ENCODE measurements at places on chromosomes 12 and 14.

DNA sequence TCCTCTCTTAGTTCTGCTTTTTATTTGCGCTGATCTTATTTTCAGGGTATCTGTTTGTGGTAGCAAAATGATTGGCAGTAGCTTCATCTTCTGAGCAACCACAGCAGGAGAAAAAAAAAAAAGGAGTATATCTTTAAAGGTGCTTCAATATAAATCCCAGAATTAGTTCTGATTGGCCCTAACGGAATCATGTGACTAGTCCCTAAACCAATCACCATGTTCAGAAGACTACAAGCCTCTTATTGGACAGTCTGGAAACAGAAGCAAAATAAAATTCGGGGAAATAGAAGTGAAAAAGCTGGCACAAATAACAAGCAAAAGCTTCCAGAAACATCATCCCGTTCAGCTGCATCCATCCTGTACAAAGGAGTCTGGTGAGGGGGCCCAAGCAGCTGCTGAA, 49.9 kb upstream of the PTPRO start:
- DNase-seq, result no peak

GRCh38 chr12:107875786-107876185, 101.3 kb downstream of the ASCL4 start:
- no peak for DNase-seq

- no peak for DNase-seq
Observed at GRCh38 chr14:60085085-60085484, 6.6 kb upstream of the PCNX4 start.

GRCh38 chr14:24924544-24924943, 125.4 kb downstream of the STXBP6 start:
- no peak for DNase-seq

GRCh38 chr12:122127839-122128238, 46.2 kb downstream of the IL31 start:
- DNase-seq, result no peak

DNA sequence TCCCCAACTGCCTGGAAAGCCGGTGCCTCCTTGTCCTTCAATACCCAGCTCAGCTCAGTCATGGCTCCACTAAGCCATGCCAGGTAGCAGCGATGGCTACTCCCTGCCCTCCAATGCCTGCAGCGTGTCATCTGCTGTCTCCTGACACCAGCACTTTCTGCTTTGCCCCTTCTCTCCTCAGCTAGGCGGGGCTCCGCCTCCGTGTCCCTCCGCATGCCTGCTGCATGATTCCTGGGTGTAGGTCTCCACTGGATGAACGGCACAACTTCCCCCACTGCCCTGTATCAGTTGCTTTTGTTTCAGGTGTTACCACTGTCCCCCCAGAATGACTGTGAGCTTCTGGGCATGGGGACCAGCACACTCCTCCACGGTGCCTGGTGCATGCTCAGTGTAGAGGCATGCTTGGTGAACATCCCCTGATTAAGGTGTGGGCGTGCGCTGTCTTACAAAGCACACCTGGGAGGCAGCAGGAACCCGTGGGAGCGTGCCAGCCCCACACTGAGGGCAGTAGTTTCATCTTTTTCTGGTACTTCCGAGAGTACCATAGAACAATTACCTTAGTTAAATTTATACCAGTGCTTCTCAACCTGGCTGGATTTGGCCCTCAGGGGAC, 179.4 kb upstream of the PRMT8 start:
- no peak for DNase-seq

DNA sequence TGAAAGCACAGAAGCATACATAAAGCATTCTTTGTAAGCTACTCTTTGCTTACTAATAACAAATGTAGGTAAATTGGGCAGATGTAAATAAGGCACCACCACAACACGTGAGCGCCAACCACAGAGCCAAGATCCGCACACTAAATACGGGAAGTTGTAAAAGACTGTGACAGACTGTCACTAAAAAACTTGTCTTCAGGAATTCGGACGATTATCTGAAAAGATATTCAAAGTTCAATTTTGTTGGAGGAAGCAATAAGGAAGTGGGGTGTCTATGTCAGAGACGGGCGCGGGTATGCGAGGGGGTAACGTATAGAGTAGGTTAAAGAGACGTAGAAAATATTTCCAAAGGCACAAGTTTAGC, 1.5 kb upstream of the HSP90B1 start:
- DNase-seq, result no peak

DNA sequence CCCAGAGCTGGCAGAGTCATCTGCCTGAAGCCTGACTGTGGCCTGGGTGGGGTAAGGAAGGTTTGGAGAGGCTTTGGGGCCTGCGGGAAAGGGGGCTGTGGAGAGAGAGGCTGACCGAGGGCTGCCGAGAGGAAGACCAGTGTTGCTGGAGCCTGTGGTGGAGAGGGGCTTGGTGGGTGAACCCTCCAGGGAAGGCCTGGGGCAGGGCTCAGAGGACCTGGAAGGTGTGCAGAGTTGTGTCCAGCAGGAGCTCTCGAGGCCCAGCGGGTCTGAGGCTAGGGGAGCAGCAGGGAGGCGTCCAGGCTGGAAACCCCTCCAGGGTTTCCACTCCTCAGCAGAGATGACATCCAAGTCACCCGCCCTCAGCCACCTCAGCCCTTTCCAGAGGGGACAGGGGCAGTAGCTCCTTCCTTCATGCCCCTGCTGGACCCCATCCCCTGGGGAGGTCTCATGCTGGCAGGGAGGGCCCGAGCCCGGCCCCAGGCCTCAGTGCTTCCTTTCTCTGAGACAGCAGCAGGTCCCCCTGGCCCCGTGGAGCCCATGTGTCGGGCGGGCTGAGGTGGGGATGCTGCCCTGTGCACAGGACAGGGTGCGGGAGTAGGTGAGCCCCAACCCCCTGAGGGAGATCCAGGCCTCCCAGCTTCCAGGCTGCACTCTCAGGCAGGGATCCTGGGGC, 8.4 kb downstream of the CEP170B start:
- DNase-seq, result no peak
